ENCODE measurements at places on chromosomes 5 and 9.

DNA sequence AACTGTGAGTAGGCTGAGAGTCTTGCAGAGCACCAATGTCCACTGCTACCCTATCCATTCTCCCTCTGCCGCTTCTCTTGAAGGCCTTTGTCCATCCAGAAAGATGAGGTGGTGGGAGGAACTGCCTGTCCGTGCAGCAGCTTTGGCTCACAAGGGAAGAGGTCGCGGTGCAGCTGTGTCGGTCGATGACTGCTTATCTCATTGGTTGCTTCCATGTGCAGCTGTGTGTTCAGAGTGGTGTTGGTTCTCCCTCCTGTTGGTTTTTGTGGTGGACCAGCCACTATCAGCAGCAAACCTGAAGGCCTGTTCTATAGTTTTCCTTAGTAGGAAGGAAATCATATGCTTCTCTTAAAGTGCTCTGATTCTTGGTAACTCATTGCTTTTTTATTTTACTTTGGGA, 40.7 kb downstream of the SPTAN1 start:
- DNase-seq: no peak

DNA sequence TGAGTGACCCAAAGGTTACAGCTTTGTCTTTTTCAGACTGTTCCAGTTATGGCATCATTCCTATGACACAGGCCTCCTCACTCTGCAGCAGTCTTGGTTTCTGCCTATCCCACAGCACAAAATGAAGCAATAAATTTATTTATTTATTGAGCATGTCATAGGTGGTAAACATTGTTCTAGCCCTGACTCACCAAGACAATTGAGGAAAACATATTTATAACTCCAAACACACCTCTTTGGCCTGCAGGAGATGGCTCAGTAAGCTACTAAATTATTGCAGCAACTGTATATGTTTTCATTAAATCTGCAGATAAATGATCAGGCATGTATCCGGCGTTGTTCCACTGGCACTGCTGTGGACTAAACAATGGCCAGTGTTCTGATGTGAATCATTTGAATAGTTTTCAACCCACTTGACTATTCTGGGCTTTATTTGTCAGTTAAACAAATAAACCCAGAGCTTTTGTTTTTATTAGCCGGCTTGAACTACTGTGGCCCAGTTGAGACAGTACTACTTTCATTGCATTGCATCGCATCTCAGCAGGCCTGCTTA, 83.2 kb downstream of the FOXD1 start:
- peak; percentile 89 for DNase-seq

DNA sequence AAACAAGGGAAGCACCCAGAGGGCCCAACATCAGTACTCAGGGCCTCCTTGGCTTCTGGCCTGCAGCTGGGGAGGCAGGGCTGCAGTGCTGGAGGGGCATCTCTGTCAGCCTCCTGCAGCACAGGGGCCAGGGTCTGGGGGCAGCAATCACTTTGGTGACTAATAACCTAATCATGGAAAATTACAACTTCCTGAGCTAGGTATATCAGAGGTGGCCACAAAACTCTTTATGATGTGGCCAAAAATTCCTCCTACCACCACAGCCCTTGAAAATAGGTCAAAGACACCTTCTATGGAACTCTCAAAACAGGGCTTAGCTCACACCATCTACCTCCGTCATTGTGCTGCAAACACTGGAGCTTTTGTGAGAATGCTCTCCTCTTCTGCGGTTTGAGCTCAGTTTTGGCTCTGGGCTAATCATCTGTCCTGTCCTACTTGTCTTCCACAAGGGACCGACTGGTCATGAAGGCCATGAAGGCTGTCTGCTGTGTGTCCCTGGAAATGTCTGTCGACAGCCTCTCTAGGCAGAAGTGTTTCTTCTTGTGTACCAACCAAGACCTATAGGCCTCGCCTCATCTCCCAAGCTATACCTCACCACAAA, 28.6 kb downstream of the CSF2 start:
- DNase-seq: no peak

- no peak for DNase-seq
These were observed 23.9 kb downstream of the GOLM1 start for GRCh38 chr9:86075132-86076109.

DNA sequence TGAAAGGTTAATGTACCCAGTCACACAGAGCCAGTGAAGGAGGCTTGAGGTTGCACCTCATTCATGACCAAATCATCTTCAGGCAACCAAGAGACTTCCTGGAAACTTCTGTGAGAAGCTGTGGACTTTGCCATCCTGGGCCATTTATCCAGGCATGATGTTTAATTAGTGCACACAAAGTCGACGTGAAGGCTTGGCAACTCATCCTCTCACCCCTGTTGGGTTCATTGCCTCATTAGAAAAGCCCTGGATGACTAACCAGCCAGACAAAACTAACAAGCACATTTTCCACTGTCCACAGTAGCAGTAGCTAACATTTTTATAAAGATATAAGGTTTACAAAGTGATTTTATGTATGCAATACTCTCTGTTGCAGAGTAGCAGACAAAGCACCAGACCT, 65.7 kb upstream of the ZNF462 start:
- DNase-seq: no peak

GRCh38 chr5:152527358-152528052, 122.4 kb upstream of the NMUR2 start:
- no peak for DNase-seq

GRCh38 chr5:152077-152476, 39.2 kb upstream of the LRRC14B start:
- DNase-seq: no peak

DNA sequence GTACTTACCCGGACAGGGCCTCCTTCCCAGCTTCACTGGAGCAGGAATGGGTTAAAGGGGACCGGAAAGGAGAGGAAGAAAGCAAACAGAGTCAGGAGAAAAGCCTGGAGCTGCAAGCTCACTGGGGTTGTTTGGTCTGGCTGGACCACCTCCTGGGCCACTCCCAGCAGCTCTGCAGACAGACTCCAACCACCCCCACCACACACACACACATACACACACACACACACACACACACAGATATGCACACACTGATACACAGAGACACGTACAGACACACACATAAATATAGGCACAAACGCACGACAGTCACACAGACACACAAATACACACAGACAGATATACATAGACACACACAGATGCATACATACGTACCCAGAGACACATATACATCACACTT, 34.9 kb upstream of the SYNPO start:
- DNase-seq: no peak

DNA sequence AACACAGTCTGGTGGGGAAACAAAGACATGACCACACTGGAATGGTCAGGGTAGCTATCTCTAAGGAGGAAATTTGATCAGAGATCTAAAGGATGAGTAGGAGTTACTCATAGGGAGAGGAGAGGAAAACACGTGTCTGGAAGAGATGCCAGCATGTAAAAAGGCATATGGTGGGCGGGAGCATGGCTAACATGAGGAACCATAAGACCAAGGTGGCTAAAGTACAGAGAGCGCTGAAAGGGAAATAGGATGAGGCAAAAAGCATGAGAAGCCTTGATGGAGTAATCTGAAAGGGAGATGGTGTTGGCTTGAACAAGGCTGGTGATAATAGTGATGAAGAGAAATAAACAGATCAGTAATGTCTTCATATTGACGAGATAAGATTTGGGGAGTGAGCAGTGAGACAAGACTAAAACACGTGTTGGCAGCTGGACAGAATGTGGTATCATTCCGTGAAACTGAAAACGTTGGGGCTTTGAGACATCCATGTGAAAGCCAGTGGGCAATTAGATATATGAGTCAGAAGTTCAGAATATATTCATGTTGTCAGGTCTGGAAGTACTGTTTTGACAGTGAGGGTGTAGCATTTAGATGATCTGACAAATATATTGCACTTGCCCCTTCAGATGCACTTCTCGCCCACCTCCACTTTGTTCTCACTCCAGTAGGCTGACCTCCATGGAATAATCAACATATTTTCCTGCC, 209.1 kb upstream of the KCNN2 start:
- DNase-seq: no peak

DNA sequence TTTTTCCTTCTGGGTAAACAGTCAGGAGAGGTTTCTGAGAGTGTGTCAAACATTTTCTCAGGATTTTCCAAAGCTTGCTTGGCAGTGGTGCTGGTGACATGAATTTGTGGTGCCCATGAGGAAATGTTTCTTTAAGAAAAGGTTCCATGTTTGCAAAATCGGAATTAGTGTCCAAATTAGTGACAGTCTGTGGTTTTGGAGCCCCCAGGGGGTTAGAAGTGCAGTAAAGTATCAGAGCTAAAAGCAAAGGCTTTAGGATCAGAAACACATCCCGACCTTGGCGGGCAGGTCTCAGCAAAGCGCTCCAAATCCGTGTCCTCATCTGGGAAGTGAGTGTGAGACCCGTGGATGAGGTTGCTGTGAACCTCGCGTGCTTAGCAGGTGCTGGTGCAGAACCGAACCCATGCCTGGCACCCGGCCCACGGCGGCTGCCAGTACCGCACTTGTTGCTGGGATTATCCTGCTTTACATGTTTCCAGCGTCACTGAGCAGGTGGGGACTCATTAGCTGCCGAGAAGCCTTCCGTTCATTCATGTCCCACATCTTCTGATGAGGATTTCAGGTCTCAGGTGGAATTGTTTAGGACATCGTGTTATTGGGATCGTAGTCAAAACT, 70.8 kb upstream of the COL5A1 start:
- no peak for DNase-seq

GRCh38 chr5:33929925-33930690, 6.1 kb upstream of the RXFP3 start:
- DNase-seq: peak; percentile 52

- peak; percentile 69 for DNase-seq
These were observed 463.5 kb upstream of the RGMB start for GRCh38 chr5:98309785-98310598.

DNA sequence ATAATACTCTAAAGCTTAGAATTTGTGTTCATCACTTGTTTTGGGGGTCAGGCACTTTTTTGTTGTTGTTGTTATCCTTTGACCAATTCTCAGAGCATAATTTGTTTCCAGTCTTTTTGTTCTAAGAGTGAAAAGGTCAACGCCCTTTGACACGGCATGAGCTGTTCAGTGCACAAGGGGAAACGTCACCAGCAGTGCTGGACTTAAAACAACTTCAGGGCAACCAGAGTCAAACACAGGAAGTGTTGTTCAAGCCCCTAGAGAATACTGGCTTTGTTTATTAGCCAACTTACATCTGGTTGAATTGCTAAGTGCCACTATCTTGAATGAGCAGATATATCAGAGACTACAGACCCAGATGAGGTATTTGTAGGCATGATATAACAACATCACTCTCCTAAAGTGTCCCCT, 368.9 kb downstream of the TMEM161B start:
- DNase-seq: no peak

GRCh38 chr5:132093271-132093670, 19.7 kb downstream of the CSF2 start:
- no peak for DNase-seq

- DNase-seq: no peak
These were observed 47.1 kb downstream of the ST8SIA4 start for GRCh38 chr5:100855937-100856430.

GRCh38 chr9:71737455-71737854, 30.9 kb downstream of the CEMIP2 start:
- no peak for DNase-seq

DNA sequence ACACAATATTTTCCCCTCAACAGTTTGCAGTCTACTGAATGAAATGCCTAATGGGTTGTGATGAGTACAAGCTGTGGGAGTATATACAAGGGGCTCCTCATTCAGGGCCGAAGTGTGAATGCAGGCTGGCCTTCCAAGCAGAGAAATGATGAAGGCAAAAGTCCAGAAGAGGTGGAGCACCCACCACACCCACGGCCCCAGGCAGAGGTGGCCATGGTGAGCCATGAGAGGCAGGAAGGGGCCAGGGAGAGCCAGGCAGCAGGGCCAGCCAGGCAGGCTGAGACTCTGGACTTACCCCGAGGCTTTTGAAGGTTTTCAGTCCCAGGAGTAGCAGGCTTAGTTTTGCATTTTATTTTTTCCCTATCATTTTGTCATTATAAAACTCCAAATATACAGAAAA, 218.1 kb downstream of the AUH start:
- DNase-seq: no peak

- DNase-seq: no peak
These were observed 16.1 kb downstream of the BASP1 start for GRCh38 chr5:17233488-17233887.

DNA sequence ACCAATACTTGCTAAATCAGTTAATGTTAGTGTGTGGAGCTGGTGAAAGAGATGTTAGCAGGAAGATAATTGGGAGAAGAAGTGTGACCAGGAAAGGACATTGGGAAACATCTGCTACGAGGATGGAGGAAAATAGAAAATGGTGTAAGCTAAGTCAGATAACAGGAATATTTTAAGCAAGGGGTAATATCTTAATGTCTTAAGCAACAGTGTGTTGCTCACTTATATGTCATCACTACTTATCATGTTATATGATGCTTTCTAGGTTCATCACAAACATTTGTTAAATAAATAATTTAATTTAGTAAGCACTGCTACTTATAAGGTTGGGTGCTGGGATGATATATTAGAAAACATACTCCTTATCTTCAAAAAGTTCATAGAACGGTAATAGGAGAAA, 326.1 kb downstream of the EDIL3 start:
- no peak for DNase-seq

GRCh38 chr5:73853091-73853490, 227.1 kb downstream of the ARHGEF28 start:
- DNase-seq: peak; percentile 64

DNA sequence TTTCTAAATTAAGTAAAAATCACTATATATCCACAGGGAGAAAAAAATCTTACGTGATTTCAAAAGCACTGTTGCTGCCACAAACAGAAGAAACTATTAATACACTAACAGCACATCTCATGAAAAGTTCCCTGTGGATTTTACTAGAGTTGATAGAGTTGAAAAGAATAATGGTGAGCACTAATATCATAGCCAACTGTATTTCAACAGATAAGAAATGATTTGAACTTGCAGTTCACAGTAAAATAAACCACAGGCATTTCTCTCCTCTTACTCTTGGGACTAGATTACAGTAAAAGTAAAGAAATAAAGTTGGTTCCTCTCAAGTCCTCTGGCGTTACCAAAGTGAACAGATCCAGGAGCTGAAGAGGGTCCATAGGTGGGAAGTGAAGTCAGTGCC, 27.9 kb downstream of the AGTPBP1 start:
- DNase-seq: no peak

GRCh38 chr9:7976167-7976755, 176.7 kb upstream of the DMAC1 start:
- DNase-seq: no peak
